GM06990 (cell line): ENCODE measurements at places on chromosomes 3 and 15.

DNA sequence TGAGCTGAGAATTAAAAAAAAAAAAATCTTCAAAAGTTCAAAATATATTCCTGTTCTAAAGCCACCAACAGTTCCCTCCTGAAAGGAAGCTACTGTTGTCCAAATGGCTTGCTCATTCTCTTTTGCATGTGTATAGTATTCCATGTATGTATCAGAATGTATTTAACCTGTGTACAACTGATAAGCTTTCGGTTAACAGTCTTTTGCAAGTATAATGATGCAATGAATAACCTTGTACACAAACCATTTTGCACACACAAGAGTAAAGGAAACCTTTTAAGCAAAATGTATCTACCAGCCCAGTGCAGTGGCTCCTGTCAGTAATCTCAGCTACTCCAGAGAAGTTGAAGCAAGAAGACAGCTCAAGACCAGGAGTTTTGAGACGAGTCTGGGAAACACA, 32.6 kb downstream of the TOPBP1 start:
- DNase-seq, result no peak

DNA sequence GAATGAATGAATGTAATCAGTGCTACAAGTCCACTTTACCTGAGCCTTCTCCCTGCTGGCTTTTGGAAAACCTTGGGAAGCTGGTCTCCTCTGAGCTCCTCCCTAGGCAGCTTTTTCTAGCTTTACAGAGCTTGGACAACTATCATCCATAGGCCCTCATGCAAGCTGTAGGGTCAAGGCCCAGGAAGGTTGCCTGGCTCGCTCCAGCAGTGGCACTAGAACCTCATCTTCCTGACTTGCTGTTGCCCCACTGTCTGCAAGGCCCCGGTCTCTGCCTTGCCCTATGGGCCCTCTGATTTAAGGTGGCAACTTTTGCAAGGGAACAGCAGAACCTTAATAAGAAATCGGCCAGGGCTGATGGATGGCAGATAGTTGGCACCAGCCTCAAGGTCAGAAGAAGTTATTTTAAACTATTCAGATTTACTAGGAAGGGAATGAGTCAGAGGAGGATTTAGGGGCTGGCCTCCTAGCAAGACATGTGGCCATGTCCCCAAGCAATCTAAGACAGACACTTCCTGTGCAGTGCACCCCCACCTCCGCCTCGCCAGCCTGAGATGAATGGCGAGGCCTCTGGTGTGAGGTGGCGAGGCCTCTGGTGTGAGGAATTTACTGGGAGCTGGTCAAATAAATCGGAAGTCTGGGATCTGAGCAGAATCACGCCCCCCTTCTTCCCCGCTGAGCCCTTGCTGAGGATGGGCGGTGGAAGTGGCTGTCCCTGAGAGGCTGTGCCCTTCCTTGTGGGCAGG, 180.8 kb downstream of the MEGF11 start:
- no peak for DNase-seq

- no peak for DNase-seq
Measured at GRCh38 chr3:170228093-170228766, 6.0 kb downstream of the PRKCI start.

DNA sequence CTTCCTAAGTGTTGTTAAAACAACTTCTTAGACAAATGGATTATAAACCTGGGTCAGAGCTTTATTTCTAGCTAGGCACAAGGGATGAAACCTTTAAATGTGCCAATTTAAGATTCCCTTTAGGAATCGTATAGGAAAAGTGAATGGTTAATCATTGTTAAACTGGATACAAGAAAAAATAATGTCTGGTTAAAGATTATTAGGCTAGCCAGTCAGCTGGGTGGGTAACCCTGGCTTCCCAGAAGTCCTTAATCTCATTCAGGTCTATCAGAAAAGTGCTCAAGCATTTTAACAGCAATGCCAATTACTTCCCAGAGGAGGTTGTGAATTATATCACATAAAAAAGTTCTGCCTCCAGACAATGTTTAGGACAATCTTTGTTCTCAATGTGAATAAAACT, 37.6 kb downstream of the NANOGP8 start:
- no peak for DNase-seq

DNA sequence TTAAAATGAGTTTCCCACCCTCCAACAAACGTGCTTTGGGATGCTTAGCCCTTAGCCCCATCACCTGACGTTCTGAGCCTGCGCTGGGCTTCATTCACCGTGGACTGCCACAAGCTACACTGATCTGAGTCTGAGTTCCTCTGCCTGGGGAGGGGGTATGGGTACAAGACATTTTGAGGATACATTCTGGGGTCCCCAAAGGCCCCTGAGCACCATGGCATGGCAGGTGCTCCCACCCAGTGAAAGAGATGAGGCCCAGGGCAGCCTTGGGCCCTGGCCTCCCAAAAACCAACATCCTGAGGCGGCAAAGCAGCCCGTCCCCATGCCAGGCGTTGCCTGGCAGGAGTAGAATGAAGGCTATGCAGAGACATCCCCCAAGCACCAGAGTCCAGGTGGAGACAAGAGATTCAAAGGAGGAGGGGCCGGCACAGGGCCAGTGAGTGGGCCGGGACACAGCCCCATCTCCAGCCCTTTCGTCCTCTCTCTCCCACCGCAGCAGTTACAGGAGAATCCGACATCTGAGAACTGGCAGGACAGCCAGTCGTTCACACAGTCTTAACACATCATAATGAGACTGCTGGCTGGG, 74.5 kb downstream of the VGLL4 start:
- DNase-seq, result no peak

GRCh38 chr3:28328188-28329151, 20.1 kb upstream of the ZCWPW2 start:
- DNase-seq, result peak; percentile 9

- DNase-seq, result no peak
Measured at GRCh38 chr3:35537265-35537664, 102.1 kb upstream of the ARPP21 start.

DNA sequence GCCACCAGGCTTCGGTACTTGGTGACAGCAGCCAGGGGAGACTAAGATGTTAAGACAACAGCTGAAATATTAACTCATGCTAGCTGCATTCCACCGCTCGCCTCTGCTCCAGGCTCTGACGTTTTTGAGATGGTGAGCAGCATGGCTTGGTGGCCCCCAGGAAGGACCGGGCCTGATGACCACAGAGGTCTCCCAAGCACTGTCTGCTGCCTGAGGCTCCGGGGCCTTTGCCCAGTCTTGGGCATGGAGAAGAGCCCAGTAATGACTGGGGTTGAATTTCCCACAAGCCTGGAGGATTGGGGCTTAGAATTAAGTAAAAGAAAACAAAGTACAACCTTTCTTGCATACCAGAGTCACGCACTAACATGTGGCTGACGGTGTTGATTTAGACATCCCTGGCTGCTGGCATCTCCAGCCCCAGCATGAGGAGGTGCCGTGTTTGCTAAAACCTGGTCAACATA, 243.6 kb upstream of the LYSMD4 start:
- DNase-seq, result no peak

GRCh38 chr15:86839502-86839901, 759.8 kb downstream of the AGBL1 start:
- DNase-seq, result no peak

DNA sequence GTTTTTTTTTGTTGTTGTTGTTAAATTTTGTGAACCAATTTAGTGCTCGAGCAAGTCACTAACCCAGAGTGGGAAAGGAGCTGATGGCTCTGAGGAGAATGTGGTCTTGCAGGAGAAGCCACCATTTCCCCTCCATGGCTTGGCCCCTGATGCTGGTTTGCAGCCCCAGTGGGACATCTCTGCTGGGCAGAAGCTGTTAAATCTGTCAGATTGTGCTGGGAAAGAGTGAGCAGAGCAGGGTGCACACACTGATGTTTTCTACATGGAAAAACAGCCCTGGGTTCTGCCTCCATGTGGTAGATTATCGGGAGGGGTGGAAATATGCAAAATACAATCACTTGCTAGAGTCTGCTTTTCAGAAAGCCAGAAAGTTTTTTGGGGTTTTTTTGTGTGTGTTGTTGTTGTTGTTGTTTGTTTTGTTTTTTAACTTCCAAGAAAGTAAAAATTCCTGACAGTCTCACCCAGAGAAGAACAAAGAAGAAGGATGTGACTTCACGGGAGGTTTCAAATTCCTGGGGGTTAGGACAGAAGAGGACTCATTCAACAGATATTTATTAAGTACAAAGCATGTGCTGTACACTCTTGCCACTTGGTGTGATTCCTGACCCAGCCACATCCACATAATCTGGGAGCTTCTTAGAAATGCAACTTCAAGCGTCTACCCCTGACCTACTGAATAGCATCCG, 133.7 kb downstream of the FOXB1 start:
- no peak for DNase-seq

- DNase-seq, result no peak
Measured at GRCh38 chr3:58032186-58032585, 24.0 kb downstream of the FLNB start.

DNA sequence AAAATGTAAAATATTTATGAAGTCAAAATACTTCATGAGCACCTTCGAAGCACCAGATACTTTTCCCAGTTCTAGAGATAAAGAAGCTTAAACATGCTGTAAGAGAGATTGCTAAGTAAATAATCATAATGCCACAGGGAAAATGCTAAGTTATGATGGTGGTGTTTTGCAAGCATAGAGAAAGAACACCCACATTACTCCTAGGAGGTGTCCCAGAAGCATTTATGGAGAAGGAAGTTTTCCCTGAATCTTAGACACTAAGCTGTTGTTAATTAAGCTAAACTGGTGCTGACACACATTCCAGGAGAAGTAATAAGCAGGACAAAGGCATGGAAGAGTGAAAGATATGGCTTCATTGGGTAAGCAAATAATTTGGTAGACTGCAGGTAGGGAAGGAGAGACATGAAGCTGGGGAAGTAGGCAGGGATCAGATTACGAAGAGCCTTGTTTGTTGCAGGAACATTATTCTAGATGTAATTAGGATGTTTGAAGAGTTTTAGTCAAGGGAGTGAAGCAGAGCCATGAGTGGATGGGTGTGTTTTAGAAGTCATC, 40.4 kb upstream of the CHMP2B start:
- DNase-seq, result no peak

DNA sequence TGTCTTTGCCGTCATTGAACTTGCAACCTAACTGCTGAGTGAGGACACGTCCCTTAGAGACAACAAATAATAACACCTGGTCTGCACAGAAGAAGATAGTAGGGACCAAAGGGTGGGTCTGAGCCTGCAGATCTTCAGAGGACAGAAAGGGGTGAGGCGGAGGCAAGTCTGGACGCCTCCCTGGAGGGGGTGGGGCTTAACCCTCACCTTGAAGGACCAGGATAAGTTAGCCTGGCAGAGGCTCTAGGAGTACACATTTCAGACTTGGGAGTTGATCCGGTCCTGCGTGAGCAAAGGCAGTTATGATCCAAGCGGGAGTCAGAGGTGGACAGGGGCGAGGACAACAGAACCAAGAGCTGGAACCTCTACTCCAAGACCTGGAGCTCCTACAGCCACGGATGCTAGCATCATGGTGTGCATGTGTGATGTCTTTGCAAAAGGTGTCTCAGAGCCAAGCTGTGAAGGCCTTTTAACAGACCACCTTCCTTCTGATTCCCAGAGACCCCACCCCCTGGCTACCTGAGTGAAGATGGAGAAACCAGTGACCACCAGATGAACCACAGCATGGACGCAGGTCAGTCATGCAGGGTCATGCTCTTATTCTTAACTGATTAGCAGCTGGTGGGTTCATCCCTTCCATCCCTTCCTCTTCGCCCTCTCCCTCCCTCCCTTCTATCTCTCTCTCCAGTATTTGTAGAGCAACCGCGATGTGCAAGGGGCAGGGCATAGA, 88.0 kb downstream of the AAGAB start:
- DNase-seq, result no peak

- DNase-seq, result no peak
Measured at GRCh38 chr15:59473226-59473625, 35.2 kb downstream of the FAM81A start.

- DNase-seq, result no peak
Measured at GRCh38 chr3:135966271-135966961, 888 bp downstream of the PPP2R3A start.

DNA sequence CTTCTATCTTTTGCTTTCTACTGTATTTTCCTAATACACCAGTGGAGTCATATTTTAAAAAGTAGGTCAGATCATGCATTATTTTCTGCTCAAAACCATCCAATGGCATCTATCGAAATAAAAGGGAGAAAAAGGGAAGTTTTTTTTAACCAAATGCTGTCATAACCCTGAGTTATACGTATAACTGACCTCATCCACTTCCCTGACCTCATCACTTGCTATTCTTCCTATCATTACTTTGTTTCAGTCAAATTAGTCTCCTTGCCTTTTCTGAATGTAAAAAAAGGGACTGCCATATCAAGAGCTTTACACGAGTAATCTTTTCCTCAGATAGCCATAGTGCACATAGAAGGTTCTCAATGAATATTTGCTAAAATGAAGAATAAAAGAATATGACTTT, 1383.6 kb downstream of the ZPLD1 start:
- DNase-seq, result no peak

GRCh38 chr15:42419369-42419768, 60.1 kb downstream of the CAPN3 start:
- no peak for DNase-seq

DNA sequence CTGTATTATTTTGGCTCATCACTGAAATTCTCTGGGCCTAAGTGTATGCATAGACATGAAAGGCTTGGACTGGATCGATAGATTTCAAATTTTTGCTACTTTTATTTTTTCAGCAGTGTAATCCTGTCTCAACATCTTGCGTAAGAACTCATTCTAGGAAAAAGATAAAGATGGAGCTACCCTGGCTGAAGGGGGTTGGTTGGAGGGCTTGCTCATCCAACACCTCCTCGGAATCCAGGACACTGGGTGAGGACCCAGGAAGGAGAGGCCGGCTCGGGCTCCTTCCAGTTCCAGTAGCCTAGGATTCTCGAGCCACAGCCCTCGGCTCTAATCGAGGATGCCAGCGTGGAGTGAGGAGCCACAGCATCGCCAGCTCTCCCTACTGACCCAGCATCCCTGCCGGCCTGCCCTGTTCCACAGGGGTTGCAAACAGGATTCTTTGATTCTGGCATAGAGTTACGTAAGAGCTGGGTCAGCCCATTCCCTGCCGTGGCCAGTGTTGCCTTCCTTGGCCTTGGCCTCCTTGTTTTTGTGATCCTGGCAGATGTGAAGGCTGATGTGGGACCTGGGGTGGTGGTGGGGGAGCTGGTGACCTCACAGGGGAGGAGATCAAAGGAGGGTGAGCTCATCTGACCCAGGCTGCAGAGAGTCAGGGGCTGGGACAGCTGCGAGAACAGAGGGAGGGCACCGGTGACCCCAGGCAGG, 149.5 kb downstream of the ALDH1A2 start:
- DNase-seq, result no peak

DNA sequence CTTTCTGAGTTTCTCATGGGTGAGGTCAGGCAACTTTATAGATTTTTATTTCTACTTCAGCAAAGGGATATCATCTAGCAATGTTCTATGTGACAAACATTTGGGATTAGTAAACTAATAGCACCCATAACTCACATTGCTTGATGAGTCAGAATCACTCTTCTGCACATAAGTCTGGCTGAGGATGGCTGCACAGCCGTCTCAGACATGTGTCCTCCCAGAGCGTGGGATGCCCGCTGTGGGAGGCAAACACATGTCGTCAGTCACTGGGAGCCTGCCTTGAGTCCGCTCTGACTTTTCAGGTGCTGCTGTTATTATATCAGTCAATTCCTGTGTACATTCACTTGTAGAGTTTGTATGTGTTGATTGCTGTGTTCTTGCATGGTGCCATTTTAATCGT, 230.7 kb upstream of the TRIM42 start:
- no peak for DNase-seq
